ENCODE measurements at places on chromosomes 1 and 21. TPM values are rescaled to one million over a fixed set of nuclear protein-coding genes. Genes with fewer than 3 reads are reported as not detected.

Gene TRABD2B
- total RNA-seq: 0.25 TPM

Gene OXCT2
- total RNA-seq: 0.20 TPM

Gene SLFNL1
- total RNA-seq: 0.03 TPM

Gene CHI3L1
- not detected for total RNA-seq

Gene NBPF10
- 0.85 TPM for total RNA-seq
